ENCODE measurements at places on chromosomes 7 and 10. TPM values are rescaled to one million over a fixed set of nuclear protein-coding genes. Genes with fewer than 3 reads are reported as not detected.

DNA sequence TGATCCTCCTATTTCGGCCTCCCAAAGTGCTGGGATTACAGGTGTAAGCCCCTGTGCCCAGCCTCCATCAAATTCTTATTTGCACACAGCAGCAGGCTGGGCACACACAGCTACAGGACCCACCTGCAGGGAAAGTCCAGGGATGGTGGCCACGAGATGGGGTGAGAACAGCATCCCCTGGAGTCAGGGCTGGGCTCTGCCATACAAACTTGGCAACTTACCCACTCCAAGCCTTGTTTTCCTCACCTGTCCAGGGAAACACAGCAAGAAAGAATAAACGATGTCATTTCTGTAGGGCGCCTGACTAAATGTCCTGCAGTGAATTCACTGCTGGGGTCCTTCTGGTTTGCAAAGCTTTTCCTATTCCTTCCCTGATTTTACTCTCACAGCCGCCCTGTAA is 5.5 kb downstream of the MYH16 start:
- DNase-seq = no peak

DNA sequence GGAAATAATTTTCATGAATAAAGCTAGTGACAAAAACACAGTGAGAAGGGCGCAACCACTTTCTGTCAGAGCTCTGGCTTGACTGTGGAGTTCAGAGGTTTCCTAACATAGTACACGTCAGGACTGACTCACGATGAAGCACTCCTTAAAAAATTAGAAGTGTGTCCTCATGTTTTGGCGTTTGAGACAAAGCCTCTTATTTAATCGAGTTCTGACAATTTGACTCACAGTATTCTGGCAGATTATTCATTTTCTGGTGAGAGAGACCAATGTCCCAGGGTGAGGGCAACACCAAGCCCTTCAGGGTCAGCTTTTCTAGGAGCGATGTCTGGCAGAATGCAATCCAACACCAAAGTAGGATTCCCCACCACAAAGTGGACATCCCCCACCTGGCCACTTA is 108.7 kb downstream of the DIP2C start:
- peak; percentile 72 for DNase-seq

GRCh38 chr7:98079891-98080648 is 26.6 kb upstream of the LMTK2 start:
- no peak for DNase-seq

GRCh38 chr10:29501692-29502091 is 133.1 kb downstream of the SVIL start:
- DNase-seq = no peak

The AFAP1L2 gene
- total RNA-seq = 14.2 TPM

The GPR85 gene
- 0.22 TPM for total RNA-seq

The SLC18A3 gene
- not detected for total RNA-seq

- DNase-seq = no peak
Measured at GRCh38 chr10:122176232-122177213, 94.6 kb upstream of the BTBD16 start.

GRCh38 chr7:140594131-140594691 is 46.4 kb downstream of the DENND2A start:
- DNase-seq = no peak

The PRPS1L1 gene
- total RNA-seq = not detected

DNA sequence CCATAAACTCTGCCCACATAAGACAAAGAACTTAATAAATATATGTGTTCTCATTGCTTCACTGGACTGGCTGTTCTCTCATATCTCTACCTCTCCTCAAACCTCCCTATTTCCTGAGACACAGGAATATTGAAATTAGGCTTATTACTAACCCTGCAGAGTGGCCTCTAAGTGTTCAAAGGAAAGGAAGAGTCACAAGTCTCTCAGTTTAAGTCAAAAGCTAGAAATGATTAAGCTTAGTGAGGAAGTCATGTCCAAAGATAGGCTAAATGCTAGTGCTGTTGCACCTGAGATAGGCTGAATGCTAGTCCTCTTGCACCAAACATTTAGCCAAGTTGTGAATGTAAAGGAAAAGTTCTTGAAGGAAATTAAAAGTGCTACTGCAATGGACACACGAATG is 41.1 kb downstream of the GNAI1 start:
- no peak for DNase-seq

- DNase-seq = peak; percentile 44
Measured at GRCh38 chr10:5582736-5583135, 58.0 kb downstream of the CALML3 start.

- no peak for DNase-seq
Measured at GRCh38 chr7:158358926-158359645, 228.5 kb downstream of the PTPRN2 start.

The NUDT5 gene
- total RNA-seq = 64.5 TPM

The CDHR1 gene
- total RNA-seq = 1.1 TPM

The TSPAN33 gene
- 14.3 TPM for total RNA-seq

The GSTO2 gene
- 9.5 TPM for total RNA-seq

DNA sequence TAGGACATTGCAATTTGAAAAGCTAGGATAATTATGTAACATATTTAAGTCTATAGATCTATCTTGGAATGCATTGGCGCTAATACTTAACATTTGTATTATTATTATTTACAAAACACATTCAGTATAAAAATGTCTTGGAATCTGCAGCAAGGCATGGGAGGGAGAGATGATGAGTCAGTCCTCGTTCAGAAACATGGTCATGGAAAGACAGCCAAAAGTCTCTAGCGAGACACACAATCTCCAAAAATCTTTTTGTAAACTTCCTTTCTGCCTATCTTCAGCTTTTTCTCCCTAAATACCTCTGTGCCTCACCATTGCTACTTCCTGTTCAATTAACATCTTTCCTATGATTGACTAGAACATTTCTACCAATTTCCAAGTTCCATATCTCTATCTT is 188.4 kb upstream of the CACNA2D1 start:
- DNase-seq = no peak

The HABP2 gene
- not detected for total RNA-seq

The SFRP5 gene
- not detected for total RNA-seq

The EPO gene
- not detected for total RNA-seq

The PKD2L1 gene
- not detected for total RNA-seq

- DNase-seq = peak; percentile 30
Measured at GRCh38 chr7:94972296-94972695, 64.9 kb downstream of the PPP1R9A start.

GRCh38 chr7:16993543-16993942 is 111.8 kb upstream of the AGR3 start:
- no peak for DNase-seq

DNA sequence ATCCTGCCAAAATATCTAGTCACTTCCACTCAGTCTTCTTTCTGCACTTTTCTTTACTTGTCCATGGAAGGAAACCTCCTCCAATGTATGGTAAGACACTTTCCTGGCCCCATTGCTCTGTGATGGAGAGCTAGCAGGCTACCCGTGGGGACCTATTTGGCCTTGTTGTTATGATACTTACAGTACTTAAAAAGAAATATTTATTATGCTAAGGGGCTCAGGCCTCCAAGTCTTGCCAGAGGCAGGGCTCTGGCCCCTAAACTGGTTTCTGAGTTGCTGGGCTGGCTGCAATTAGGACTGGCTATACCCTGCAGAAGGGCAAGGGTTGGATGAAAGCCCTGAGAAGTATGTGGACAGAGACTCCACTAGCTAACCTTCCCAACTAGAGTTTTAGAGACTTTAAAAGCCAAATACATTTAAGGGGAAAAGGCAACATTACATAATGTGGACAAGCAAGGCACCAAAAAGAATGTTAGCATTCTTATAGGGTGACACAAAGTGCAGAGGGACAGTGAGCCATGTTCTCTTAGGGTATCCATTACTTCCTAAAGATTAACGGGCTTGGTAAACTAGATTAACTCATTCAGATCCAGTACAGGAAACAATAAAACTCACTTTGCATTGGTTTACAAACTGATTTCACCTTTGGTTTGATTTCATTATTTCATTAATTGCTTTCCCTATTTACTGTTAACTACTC is 84.9 kb upstream of the INHBA start:
- no peak for DNase-seq

The TCF7L2 gene
- 5.4 TPM for total RNA-seq

DNA sequence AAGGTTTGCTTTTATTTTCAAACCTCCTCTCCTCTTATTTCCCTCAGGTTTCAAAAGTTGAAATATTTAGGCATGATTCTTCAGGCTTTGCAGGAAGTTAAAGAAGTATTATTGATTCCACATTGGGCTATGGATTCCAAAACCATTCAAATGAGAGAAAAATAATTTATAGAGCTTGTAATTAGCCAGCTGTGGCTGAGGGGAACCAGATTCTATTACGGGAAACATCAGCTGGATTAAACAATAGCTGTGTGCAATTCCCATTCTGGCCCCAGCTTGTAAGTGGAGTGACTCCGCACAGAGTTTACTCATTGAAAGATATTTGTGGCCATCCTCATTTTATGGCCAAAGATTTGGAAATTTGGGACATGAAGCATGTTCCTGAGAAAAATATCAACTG is 77.0 kb upstream of the PHYHIPL start:
- DNase-seq = no peak

- no peak for DNase-seq
Measured at GRCh38 chr10:43734716-43735115, 86.0 kb upstream of the ZNF32 start.

GRCh38 chr7:128728598-128728997 is 10.6 kb upstream of the CALU start:
- no peak for DNase-seq

GRCh38 chr10:76640806-76641205 is 996.8 kb downstream of the KCNMA1 start:
- DNase-seq = no peak

The MYPN gene
- 0.36 TPM for total RNA-seq

DNA sequence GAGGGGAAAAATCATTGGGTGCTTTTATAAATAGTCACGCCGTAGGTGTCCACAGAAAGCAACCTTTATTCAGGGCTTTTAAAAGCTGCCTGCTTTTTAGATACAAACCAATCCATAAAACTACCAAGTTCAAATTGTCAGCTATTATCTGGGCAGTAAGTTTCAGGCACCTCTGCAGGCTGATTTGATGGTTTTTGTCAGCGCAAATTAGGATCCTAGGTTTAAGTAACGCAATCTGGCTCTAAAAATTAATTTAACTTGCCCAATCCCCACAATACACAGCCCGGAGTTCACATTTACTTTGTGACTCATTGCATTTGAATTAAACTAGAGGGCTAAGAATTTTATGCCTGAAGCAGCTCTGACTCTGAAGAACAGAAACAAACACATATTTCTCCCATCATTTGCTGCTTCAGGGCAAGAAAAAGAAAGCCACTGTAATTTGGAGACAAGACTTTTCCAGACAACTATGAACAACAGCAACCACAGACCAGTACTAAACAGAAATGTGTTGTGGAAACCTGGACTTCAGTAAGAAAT is 43.3 kb downstream of the NRP1 start:
- DNase-seq = peak; percentile 61

DNA sequence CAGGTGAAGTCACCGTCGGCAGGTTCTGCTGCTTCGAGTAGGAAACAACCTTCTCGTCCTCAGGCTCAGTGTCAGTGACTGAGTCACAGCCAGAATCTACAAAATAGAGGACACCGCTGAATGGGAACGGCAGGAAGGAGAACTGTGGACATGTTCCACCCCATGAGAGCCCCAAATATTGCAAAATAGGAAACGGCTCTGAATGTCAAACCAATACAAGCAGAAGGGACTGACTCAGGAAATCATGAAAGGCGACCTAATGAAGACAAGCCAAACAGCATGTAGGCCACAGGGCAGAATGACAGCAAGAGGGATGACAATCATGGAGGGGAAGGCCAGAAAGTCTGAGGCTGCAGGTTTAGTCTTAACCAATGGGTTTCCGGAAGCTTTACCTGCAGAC is 63.5 kb downstream of the PIK3AP1 start:
- DNase-seq = no peak

DNA sequence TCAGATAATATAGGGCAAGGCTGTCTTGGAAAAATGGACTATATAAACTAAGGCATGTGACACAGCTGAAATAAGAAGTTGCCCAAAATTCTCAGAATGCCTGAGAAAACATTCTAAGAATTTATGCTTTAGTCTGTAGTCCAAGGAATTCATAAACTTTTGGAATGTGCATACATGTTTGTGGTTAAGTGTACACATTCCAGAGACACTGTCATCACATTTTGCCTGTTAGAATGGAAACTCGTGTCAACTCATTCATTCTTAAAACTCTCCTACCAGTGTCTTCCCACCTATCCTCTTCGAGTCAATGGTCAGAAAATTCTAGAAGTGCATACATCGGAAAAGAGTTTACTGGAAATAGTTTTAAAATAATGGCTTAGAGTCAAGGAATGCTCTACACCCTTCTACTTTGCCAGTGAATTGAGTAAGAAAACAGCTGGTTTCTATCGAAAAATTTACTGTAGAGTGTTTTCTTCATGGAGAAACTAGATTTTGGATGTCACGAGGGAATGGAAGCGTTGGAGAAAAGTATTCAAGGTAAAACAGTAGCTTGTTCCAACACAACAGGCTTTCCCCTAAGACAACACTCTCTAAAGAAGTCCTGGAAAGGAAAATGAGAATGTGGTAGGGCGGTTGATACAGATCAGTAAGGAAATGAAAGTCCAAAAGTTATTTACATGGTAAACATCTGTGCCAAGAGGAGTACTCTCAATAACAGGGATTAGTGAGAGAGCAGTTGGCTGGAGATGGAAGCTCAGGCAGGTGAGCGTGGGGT is 1177.6 kb upstream of the C7orf33 start:
- DNase-seq = no peak

The CACNB2 gene
- not detected for total RNA-seq

- no peak for DNase-seq
Measured at GRCh38 chr10:8133146-8133545, 78.7 kb downstream of the GATA3 start.

- no peak for DNase-seq
Measured at GRCh38 chr7:141884539-141885225, 31.5 kb upstream of the OR9A4 start.

The PKD1L1 gene
- total RNA-seq = under 0.01 TPM

DNA sequence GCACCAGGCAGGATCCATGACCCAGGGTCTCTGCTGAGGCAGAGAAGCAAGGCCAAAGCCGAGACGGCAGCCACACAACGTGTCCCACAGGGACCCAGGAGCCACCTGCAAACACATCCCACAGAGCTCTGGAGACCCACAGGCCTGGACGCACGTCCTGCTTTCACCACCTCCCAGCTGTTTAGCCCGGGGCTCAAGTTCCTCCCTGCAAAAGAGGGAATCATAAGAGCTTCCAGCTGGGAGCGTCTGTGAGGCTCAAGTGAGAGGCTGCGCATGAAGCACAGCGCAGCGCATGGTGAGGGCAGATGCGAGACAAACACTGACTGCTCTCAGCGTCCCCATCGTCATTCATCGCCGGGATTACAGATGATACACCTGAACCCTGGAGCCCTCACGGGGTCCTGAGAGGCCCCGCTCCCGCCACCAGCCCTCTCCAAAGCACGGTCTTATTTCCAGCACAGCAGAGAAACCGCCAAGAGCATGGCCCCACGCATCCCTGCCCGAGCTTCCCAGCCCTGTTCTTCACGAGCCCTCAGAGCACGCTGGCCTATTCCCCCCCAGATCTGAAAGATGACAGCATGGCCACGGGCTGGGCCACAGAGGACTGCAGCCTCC is 88.7 kb downstream of the MAD1L1 start:
- no peak for DNase-seq

GRCh38 chr7:37645282-37646050 is 38.1 kb upstream of the GPR141 start:
- no peak for DNase-seq

The NME8 gene
- not detected for total RNA-seq
